ENCODE measurements at places on chromosomes 3 and 15.

GRCh38 chr3:119359476-119360326 lies 65.5 kb downstream of the ARHGAP31 start:
- no peak for DNase-seq

GRCh38 chr3:31522152-31522551 lies 10.6 kb upstream of the STT3B start:
- DNase-seq = no peak

DNA sequence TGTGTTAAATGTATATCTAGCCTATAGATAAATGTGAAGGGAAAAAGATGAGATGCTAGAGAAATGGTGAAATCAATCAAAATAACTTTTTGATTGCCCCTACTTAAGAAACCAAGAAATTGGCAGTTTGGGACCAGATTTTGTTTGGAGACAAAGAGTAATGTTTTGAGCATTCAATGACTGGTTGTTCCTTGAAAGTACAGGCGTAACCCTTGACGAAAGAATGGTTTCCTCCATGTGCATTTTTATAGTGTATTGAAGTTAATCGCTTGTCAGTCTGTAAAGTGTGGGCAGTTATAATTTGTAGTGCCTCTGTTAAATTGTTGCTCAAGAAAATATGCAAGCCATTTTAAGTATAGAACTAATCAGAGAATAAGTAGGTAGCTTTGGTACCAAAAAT lies 1.2 kb downstream of the KIF23 start:
- no peak for DNase-seq

DNA sequence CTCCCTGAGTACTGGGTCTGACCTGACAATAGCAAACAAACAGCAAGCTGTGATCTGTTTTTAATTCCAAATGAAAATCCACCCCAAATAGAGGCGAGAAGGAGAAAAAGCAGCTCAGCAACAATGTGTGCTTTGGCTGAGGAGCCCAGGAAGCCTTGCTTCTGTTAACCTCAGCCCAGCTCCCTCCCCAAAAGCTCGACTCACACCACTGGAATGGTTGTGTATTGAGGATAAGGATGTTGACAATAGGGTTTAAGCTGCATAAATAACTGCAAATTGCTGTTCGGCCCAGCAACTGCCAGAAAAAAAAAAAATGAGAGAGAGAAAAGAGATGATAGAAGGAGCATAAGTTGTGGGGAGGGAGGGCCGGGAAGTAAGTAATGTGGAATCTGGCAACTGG lies 104.0 kb upstream of the TBC1D5 start:
- no peak for DNase-seq

GRCh38 chr3:177694316-177694715 lies 497.0 kb upstream of the TBL1XR1 start:
- no peak for DNase-seq

DNA sequence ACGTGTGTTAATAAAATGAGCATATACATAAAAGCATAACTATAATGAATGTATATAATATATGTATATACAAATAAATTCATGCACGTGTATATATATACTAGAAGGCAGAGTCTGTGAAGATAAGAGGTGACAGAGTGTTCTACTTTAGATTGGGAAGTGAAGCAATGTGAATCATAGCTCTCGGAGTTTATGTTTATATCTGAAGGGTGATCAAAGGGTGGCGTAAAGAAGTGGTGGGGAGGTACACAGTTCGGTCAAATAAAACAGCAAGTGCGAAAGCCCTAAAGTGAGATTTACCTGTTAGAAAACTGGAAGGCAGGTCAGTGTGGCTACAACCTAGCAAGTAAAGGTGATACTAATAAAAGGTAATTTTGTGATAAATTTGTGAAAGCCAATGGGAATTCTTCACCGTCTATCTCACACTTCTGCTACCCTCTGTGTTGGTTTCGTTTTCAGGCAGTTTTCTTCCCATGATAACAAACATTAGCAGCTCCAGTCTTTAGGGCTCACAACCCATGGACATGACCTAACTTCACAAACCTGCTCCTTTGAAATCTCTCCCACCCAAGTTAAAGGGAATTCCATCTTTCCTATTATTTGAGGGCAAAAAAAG lies 46.7 kb upstream of the BCHE start:
- no peak for DNase-seq

DNA sequence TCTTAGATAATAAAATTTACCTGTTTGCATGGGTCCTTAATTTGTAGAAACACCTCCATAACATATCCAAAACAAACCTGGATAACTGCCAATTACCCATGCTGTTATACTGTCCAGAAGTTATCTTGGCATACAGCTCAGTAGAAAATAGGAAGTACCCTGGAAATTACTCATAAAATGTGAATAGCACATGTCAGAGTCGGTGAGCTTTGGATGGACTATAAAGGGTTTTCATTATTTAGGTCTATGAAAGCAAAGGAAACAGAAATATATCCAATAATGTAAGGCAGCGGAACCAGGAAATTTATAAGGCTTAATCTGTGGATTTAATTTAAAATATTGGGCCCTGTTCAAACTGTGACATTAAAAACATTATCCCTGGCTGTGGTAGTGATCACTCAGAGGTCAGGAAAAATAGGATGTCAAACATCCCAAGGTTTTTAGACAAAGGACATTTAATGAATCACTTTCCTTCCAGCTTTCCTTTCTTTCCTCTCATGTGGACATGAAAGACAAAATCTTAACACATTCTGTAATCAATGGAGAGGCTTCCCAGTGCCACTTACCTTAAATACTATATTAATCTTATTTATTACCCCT lies 459.0 kb upstream of the DPH6 start:
- no peak for DNase-seq

DNA sequence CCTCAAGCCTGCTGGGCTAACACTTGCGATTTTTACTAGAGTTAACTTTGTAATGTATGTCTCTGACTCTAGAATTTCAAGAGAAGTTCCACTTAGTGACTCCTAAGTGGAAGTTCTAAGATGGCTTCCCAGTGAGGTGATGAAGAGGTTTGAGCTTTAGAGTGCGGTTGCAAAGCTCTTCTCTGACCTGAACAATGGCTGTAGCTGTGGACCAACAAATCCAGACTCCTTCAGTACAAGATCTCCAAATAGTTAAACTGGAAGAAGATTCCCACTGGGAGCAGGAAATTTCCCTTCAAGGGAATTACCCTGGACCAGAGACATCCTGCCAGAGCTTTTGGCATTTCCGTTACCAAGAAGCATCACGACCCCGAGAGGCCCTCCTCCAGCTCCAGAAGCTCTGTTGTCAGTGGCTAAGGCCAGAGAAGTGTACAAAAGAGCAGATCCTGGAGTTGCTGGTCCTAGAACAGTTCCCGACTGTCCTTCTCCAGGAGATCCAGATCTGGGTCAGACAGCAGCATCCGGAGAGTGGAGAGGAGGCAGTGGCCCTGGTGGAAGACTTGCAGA lies 22.3 kb downstream of the WDR73 start:
- DNase-seq = no peak

All from dorsolateral prefrontal cortex (tissue), 122 donors.